ENCODE measurements at places on chromosomes 5 and 9.
A peak's percentile ranks its signal among the peaks of the same experiment; 100 is the strongest.

DNA sequence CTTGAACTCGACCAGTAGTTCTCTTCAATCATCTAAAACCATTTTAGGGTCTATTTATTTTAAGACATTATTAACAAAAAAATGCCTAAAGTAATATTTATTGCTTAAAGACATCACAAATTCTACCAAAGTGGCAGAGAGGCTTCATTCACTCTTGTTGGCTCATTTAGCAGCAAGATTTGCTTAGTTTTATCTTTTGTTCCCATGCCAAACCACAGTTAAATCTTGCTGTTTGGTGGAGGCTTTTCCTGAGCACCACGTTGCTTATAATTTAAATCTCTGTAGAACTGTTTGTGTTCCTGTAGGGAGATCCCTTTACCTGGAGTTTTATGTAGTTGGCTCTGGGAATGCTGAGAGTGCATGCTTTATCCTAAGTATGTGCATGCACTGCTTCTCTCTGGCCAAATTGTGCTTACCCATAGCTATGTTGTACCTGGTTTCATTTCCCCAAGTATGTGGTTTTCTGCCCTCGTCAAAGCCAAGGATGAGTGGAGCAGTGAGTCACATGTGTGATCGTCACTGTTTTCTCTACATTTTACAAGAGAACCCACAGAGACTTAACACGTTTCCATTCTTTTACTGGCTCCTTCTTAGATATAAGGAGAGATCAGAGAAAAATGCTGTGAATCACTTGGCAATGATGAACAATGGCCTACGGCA, 42.1 kb upstream of the MAST4 start:
- no peak for DNase-seq

DNA sequence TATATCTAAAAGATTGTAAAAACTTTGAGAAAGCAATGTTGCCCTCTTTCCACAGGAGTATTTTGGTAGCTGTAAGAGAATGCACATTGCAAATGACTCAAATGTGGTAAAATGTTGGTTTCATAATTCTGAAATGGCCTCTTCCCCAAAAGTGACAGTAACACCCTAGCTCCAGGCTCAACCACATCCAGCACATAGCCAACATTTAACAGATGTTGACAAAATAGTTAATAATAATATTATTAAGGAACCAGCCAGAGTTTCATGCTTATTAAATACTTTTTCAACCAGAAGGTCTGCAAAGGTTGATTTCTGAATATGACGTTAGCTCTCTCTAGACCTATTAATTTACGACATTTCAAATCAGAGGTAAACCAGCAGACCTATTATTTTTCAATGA, 1.3 kb downstream of the ANXA1 start:
- DNase-seq: no peak

- no peak for DNase-seq
These were observed 83.0 kb downstream of the DMRTA1 start for GRCh38 chr9:22529426-22530199.

- peak; percentile 1 for DNase-seq
These were observed 11.9 kb downstream of the LPCAT1 start for GRCh38 chr5:1511651-1512540.

DNA sequence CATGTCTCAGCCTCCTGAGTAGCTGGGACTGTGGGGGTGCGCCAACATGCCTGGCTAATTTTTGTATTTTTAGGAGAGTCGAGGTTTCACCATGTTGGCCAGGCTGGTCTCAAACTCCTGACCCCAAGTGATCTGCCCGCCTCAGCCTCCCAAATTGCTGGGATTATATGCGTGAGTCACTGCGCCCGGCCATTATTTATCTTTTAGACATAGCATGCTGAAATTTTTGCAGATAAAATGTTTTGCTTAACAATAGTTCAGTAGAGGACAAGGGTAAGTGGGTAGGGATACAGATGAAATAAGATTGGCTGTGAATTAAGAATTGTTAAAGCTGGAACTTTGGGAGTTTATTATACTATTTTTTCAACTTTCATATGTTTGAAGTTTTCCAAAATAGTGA, 150.8 kb upstream of the GRHPR start:
- DNase-seq: no peak

All from thoracic aorta (tissue), 2 donors.